Tongue (tissue), 3 donors: ENCODE measurements at places on chromosomes 1 and 21. TPM values are rescaled to one million over a fixed set of nuclear protein-coding genes. Genes with fewer than 3 reads are reported as not detected.

DNA sequence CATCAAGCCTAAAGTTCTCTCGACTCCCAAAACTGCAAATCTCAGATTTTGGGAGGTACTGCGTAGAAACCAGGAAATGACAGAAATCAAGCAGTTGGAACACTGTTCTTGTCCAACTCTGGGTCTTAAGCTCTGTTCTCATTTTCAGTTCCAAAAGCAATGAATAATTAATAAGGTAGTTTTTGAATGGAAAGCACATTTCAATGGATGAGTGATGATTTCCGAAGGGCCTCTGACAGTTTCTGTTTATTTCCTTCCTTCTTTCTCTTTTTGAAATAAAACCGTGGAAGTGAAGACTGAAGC is 20.9 kb upstream of the TARBP1 start:
- DNase-seq, result no peak

- DNase-seq, result no peak
Measured at GRCh38 chr21:42438316-42439205, 34.9 kb downstream of the UBASH3A start.

GRCh38 chr1:97827887-97828286 is 92.9 kb downstream of the DPYD start:
- DNase-seq, result peak; percentile 12

DNA sequence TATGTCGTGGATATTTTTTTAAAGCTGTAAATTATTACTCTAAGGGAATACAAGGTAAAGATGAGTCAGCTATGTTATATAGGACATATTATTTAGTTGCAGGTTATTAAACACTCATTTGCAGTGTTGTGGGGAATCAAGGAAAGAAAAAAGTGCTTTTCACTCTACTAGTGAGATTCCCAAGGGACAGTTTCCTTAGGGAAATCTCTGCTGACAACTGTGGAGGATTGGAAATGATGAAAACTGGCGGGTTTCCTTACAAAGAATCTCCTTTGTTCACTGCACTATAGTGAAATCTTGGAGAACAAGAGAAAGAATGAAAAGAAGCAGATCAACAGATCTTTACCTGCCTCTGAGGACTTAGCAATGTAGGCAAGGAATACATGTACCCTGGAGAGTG is 24.5 kb upstream of the TRIM45 start:
- no peak for DNase-seq

The CNIH3 gene
- total RNA-seq, result 2.6 TPM

The ARHGAP30 gene
- 3.0 TPM for total RNA-seq
